GM23248 (cell line): ENCODE measurements at places on chromosomes 16 and 17. TPM values are rescaled to one million over a fixed set of nuclear protein-coding genes. Genes with fewer than 3 reads are reported as not detected.

The TMEM107 gene
- 11.6 TPM in 2 replicates for total RNA-seq

The NPIPA7 gene
- total RNA-seq, result 6.4 and 13.6 TPM in 2 replicates

The PAFAH1B1 gene
- 76.4 and 88.7 TPM in 2 replicates for total RNA-seq

DNA sequence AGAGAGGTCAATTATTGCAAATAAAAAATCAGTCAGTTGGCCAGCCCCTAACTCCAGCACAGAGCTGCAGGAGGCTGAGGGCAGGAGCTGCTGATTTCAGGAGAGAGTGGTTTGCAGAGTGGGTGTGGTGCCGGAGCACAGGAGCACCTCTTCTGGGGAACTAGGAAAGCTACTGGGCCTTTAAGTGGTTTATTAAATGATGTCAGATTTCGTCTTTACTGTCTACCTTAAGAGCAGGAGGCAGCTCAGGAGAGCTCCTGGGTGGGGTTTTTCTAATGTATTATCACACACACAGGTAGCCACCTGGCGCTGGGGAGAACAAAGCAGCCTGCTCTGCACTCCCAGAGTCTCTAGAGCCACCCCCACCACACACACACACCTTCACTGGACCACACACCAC, 11.5 kb upstream of the HAS3 start:
- no peak for DNase-seq
- H3K27me3 ChIP-seq, result no peaks in the 10 kb centered on the region
- H3K4me3 ChIP-seq, result no peak overlapping the region
- no peaks in the 10 kb centered on the region for H3K4me1 ChIP-seq
- H3K36me3 ChIP-seq, result no peaks in the 10 kb centered on the region
- no peak overlapping the region for H3K27ac ChIP-seq

- DNase-seq, result no peak
- H3K27ac ChIP-seq, result no peak overlapping the region
- H3K27me3 ChIP-seq, result no peaks in the 10 kb centered on the region
- peaks cover 27% of the 10 kb centered on the region for H3K4me1 ChIP-seq
- no peak overlapping the region for H3K4me3 ChIP-seq
Observed at GRCh38 chr16:53692146-53692545, 11.5 kb downstream of the RPGRIP1L start.

The KRT12 gene
- total RNA-seq, result not detected in 2 replicates
